ENCODE measurements at places on chromosomes 5 and 9. TPM values are rescaled to one million over a fixed set of nuclear protein-coding genes. Genes with fewer than 3 reads are reported as not detected.

DNA sequence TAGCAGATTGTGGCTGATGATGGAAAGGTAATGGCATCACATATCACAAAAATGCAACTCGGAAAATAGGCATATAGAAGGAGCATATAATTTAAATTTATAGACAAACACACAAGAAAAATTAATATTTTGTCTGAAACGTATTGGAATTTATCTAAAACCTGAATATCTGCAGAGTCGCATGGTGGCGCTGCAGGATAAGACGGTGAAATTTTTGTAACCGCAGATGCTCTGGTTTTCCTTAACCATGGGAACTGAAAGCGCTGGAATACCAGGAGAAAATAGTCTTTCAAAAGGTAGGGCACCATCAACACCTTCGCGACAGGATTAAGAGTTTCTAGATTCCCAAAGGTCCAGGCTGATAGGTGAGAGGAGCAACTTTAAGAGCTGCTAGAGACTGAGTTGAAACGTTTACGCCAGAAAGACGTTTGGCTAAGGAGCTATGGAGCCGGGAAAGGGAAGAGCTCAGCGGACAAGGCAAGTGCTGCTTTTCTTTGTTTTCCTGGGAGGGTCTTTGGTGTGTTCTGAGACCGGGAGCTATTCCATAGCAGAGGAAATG is 11.0 kb upstream of the PCDHB15 start:
- no peak for DNase-seq

GRCh38 chr5:10502578-10502977 is 60.9 kb downstream of the ROPN1L start:
- DNase-seq: no peak

DNA sequence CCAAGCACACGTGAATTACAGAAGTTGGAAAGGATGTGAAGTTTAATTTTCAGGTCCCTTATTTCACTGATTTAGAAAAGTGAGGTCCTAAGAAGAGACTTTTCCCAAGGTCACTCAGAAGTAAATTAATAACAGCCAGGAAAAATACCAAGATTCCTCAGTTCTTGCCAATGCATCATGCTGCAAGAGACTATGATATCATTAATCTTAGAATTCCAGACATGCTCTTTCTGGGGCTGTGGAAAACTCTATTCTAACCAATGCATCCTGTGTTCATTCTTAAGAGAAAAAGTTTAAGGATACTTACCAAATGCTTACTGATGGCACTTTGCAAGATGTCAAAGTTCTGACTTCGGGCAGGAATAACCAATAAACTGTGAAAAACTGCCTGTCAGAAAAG is 42.8 kb downstream of the TEX10 start:
- peak; percentile 16 for DNase-seq

DNA sequence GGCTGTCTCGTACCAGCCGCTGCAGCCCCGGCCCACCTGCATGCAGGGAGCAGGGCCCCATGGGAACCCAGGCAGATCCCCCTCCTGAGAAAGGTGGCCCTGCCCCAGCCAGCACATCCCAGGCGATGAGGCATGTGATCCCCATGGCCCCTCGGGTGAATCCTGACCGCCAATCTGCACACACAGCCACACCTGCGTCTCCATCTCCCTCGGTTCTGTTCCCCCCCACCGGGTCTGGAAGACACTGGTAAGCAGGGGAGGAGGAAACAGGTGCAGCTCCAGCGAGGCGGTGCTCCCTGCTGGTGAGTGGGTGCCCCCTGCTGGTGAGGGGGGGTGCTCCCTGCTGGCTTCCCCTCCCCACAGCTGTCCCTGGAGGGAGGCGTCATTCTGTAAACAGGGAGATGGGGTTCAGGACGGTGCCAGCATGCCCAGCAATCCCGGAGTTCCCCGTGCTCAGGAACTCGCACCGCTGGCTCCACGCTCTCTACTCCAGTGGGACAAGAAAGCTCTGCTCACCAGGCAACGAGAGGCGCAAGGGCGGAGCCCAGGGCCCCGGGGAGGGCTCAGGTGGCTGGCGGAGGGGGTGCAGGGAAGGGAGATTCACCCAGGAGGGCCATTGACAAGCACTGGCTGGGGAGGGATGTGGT is 28.4 kb upstream of the SLC12A7 start:
- no peak for DNase-seq

DNA sequence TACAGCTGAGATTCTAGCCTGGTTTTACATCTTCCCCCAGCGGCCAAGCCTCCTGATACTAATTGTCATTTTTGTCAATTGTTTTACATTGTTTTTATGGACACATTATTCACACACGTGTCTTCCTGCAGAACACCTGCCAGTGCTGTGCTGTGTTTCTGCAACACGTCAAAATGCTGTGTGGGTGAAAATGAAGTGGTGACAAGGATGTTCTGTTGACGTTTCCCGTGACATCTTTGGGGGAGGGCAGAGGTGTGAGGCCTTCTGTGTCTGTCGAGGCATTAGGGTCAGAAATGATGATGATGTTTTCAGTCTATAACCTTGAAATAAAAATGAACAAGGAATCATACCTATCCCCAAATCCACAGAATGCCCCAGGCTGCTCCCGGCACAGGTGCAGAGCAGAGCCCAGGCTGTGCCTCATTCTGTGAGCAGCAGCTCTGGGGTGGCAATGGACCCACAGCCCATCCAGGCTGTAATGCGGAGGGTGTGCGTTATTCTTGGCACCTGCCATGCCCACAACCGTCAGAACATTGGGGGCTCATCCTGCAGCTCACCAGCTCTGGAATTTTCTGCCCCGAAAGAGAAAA is 23.6 kb upstream of the CEP72 start:
- DNase-seq: no peak

DNA sequence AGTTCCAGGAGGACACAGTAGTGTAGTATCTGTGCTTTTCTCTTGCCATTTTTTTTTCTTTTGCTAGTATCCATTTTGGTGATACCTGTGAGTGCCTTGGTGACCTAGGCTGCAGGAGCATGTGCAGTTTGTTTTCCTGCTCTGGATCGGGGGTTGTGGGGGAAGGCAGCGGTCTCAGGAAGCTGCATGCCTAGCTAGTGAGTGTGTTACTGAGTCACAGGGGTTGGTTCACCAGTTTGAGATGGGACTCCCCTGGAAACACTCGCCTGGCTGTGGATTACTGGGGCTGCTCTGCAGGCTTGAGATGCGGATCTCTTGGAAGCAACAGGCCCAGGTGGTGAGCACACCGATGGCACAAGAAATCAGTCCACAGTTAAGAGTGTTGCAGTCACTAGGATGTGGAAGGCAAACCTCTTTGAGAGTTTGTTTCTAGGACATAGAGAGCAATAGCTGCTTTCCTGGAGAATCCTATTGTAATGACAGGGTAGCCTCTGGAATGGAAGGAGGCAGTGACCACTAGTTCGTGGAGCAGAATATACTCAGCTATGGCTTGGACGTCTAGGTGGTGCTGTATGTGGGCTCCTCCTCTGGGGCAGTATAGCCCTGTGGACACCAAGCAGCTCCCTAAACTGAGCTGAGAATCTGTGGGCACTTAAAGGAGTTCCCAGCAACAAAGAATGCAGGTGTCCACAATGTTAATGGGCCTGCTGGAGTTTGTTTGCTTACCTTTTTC is 20.0 kb upstream of the SPATA31E1 start:
- peak; percentile 73 for DNase-seq

DNA sequence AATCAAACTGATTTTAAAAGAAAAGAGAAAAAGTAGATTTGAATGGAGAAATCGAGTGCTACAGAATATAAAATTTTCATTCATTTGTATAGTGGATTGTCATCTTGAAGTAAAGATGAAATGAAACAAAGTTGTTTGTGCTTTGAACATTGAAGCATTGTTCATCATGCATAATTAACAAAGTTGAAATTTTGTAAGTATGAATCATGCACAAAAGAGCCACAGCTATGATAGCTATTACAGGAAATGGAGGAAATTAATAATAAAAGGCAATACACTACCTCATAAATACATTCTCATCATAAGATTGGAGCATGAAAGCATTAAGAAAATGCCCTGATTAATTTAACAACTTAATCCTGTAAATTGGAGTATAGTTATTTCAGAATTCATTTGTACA is 153.4 kb upstream of the TLX3 start:
- no peak for DNase-seq

DNA sequence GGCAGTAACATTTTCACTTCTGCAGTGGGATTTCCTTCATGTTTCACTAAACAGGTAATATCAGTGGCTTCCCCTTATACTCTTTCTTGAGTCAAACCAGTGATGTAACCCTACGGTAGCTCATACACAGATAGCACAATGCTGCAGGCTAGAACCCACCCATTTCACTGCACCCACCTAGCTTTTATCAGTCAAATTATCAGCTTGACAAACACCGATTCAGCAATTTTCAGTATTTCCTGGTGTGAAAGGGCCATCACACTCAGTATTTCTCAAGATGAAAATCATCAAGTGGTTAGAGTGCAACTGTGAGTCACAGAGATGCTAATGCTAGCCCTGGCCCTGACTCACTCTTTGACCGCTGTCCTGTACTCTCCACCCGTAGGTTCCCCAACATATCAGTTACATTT is 242.3 kb upstream of the PTGER4 start:
- DNase-seq: peak; percentile 29

DNA sequence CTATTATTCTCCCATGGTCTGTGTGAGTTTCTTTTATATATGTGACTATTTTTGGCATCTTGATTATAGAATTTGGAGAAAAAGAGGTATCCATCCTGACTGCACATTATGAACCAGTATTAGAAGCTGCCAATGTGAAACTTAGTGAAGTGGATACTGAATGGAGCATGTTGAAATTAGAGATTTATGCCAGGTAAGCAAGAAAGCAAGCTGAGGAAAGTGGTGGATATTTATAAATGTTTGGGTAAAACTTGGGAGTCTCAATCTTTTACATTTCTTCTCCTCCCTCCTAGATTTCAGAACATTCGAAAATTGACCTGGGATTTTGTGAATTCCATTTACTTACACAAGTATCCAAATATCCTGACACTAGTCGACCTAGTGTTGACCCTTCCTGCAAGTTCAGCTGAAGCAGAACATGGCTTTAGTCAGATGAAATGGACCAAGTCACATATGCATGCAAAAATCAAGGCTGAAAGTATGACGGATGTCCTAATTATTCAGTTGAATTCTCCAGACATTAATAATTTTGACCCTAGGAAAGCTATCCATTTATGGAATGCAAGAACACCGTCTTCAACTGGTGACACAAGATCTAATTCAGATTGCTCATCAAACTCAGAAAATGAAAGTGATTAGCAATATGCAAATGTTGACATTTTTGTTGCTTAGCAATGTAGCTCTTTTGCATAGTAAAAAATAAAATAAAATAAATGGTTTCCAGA is 66.8 kb upstream of the IL7R start:
- DNase-seq: no peak

GRCh38 chr5:180071531-180072255 is at the start of gene RNF130:
Gene RNF130 (minus strand): TSS chr5:180071759. CDS start chr5:180071702, 57 bp downstream.
- DNase-seq: peak; percentile 7

- DNase-seq: no peak
These were observed 589.8 kb upstream of the CYLC2 start for GRCh38 chr9:102405218-102405867.

DNA sequence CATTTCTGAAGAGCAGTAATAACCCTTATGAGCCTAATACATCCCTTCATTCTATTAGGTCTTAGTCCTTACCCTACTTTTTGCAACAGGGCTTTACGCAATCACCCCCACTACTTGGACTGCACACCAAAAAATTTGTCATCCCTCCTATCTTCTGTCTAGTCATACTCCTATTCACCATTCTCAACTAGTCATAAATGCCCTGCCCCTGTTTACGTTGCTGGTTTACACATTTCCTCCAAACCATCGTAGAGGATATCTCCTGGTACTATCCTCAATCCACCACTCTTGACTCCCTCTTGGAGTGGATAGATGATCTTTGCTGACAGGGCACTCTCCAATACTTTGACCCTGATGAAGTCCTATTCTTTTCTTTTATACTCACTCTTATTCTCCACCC is 98.2 kb upstream of the CCNG1 start:
- DNase-seq: no peak

DNA sequence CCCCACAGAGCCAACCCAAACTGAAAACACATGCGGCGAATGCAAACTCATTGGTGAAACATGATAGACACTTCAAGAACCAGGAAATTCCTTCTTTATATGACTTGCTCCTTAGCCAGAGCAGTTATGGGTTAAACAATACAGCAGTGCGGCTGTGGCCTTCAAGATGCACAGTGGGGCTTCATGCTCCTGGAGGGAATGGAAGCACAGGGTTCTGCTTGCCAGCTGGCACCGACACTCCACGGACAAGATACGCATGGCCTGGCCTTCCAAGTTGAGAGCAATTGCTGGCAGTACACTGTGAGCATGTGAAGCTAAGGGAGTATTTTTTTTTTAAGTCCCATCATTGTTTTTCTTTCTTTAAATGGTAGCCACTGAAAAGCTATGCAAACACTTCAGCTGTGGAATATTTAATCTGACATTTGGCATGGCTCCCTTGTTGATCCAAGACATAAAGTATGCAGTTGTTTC is 451.6 kb upstream of the CD180 start:
- peak; percentile 12 for DNase-seq

GRCh38 chr5:141192110-141192725 is at the start of gene PCDHB10:
Gene PCDHB10 (plus strand): TSS chr5:141192353. CDS start chr5:141192553, 200 bp downstream.
- DNase-seq: no peak

GRCh38 chr5:153571162-153571561 is 80.7 kb downstream of the GRIA1 start:
- DNase-seq: no peak

DNA sequence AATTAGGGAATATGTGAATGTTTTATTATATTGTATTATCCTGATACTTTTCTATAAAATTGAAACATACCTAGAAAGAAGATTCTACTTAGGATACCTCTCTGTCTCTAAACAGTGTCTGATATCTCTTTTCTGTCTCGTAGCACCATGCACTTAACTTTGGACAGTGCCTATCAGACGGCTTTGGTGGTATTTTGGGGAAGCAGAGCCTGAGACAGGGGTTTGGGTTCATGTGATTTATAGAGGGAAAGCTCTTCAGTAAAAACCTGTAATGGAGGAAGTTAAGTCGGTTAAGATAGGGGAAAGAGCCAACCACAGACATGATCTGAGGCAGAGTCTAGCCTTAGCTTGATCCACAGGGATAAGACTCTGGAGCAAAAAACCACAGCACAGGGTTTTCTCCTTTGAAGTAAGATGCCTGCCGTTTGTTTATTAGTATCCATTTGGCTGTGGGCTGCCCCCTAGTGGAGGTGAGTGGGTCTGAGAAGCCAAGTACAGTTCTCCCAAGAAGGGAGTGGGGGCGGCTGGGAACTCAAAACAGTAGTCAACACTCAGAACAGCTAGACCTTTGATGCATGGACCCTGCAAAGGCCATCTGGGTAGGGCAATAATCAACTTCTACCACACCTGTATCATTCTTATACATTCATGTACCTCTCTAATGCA is 141.2 kb upstream of the ASTN2 start:
- peak; percentile 7 for DNase-seq

DNA sequence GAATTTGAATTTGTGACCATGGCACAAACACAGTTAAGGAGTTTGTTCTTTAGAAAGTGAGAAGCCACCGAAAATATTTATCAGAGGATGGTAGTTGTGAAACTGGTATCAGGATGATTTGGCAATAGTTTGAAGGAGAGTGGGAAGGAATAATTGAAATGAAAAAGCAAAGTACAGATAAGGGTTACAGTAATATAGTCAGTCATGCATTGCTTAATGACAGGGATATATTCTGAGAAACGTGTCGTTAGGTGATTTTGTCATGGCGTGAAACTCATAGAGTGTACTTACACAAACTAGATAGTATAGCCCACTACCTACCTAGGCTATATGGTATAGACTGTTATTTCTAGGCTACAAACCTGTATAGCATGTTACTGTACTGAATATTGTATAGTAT is 84.2 kb downstream of the GPBP1 start:
- no peak for DNase-seq

GRCh38 chr5:151622367-151623088 is 31.4 kb upstream of the FAT2 start:
- no peak for DNase-seq

The TXNDC8 gene
- not detected for total RNA-seq

The MYOT gene
- total RNA-seq: not detected

The SPOCK1 gene
- 31.4 TPM for total RNA-seq

The PAEP gene
- total RNA-seq: not detected

All from epithelial cell of proximal tubule (primary cell).